ENCODE measurements at places on chromosomes 5 and 9.

DNA sequence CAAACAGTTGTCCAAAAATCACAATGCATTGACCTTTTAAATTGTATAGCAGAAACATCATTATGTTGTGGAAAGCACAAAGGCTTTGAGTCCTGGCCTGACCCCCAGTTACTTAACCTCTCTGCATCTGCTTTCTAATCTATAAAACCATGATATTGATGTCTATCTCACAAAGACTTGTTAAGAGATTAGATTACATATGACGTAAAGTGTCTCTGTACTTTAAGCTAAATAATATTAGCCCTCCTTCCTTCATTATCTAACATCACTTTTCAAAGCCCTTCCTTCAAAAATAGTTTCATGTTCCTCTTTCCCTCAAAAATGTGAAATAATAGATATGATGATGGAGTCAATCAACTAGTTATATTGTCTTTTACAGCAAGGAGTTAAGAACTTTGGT is 3.4 kb downstream of the ADAMTS6 start:
- no peak for DNase-seq

DNA sequence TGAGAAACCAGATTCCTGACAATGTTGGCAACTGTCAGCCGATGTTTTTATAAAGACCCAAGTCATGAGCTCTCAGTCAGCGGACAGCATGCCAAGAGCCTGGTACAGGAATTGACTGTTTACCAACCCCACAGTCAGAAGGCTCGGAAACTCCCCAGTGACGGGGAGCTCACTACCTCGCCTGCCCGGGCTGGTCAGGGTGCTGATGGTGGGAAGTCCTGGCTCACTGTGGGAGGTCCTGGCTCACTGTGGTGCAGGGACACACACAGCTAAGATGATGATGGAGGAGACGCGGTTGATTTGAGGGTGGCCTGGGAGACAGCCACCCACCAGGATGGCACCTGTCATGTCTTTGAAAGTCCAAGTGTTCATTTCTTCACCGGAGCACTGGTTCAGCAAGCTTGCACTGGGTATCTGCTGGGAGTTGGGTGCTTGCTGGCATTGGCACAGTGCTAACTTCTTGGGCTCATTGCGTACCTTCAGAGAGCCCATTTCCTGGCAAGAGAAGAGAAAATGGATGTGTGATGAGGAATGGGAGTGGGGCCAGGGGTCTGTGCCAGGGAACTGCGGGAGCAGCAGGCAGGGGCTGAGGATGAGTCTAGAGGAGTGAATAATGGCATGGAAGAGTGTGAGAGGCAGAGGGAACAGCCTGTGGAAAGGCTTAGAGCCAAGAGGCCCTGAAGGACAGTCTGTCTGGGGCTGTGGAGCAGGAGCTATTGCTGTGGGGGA is 15.3 kb downstream of the ASS1 start:
- DNase-seq, result no peak

DNA sequence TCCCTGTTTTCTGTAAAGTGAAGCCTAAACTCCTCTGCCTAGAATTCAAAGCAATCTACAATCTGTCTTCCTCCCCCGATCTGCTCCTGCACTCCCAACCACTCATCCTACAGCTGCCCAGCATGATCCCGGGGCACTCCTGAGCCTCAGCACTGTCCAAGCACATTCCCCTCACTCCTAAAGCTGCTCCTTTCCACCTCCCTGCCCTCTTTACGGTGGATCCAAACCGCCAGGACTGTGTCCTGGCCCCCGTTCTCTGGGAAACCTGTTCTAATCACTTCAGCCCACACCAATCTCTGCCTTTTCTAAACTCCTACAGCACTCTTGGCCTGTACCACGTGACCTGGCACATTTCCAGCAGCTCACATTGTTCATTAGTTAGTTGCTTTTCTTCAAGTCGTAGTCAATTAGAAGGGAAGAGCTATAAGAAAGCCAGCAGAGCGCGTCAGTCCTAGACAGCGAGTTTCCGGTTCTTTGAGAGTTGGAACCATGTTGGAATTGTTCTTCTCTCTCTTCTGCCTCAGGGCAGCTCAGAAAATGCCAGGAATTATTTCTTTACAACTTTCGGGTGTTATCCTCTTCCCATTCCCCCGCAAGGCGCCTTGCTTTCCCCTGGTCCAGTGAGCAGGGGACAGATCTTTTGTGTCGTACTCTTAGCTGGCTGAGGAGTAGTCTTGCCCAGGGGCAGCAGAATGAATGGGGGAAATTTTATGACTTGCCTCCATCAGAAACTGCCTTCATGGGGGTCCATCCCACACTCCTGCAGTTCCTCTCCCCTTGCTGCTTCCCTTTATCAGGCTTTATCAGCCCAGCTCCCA is 60.7 kb downstream of the NRG2 start:
- DNase-seq, result peak; percentile 68

DNA sequence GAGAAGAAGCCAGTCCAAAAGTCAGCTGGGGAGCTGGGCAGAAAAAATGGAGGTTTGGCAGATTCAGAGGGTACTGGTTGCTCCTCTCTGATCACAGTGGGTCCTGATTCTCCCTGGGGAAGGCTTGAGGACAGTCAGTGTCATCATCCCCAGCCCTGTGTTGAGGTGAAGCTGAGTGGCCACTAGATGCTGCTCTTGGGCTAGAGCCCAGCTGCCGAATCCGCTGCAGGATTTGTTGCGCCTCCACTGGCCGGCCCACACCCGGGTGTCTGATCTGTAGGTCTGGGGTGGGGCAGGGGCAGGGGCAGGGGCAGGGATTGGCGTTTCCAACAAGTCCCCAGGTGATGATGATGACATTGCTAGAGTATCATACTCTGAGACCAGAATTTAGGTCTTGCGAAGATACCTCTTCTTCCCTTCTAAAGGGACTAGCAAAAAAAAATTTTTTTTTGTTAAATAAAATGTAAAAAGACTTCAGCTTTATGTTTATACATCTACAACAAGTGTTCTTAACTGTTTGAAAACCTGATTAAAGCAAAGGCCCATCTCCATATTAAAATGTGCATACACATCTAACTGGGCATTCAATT is 106.8 kb downstream of the PDE6A start:
- DNase-seq, result peak; percentile 75

- DNase-seq, result no peak
Measured at GRCh38 chr9:105385381-105385985, 62.4 kb upstream of the FSD1L start.

DNA sequence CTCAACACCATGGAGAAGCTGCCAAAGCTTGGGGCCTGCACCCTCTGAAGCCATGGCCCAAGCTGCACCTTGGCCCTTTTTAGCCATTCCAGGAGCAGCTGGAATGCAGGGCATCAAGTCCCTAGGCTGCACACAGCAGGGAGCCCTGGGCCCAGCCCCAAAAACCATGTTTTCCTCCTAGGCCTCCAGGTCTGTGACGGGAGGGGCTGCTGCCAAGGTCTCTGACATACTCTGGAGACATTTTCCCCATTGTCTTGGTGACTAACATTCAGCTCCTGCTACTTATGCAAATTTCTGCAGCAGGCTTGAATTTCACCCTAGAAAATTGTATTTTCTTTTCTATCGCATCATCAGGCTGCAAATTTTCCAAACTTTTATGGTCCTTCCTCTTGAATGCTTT is 64.6 kb downstream of the ELOVL7 start:
- no peak for DNase-seq

- DNase-seq, result no peak
Measured at GRCh38 chr9:7592321-7593316, 207.0 kb downstream of the DMAC1 start.

Data from lung (tissue), 17 donors.